NCI-H1105 (cell line): ENCODE measurements at places on chromosomes 7 and 10.

DNA sequence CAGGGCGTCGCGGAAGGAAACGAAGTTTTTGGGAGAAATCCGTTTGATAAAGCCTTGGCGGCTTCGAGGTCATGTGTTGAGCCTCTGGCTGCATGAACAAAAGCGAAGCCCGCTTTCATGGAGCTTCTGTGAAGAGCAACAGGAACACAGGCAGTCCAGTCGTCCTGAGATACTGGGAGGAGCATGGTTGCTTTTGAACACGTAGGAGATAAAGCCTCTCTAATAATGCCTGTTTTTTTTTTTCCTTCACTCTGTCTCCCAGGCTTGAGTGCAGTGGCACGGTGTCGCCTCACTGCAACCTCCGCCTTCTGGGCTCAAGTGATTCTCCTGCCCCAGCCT lies 473 bp upstream of the ZNF32 start:
- DNase-seq = no peak

GRCh38 chr10:1632596-1632995 lies 104.7 kb downstream of the ADARB2 start:
- DNase-seq = no peak

- no peak for DNase-seq
Measured at GRCh38 chr7:41629711-41630111, 73.2 kb downstream of the INHBA start.

DNA sequence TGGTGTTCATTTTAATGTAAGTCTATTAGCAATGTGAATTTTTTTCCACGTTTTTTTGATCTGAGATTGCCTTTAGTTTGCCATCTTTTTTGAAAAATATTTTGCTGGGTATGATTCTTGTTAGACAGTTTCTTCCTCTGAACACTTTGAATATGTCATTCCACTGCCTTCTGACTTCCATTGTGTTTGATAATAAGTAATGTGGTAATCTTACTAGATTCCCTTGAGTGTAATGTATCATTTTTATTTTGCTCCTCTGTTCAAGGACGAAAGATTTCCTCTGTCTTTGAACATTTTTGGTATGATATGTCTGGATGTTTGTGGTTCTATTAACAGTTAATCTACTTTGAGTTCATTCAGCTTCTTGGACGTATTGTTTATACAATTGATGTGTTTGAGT lies 371.4 kb downstream of the SUGCT start:
- no peak for DNase-seq

DNA sequence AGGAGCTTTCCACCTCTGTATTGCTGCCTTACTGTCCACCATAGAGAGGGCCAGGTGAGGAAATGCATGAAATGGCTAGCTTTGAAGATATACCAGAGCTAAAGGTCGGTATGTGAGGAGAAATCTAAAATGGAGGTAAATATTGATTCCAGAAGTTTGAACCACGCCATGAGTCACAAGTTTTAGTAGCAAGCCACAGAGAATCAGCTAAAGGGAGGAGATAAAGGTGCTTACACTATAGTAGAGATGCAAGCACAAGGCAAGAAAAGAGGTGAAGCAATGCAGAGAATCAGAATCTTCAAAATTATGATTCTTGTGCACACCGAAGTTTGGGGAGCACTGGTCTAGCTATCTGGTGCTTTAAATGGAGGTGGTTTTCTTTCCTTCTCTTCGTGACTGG lies 3.0 kb upstream of the GSAP start:
- no peak for DNase-seq

DNA sequence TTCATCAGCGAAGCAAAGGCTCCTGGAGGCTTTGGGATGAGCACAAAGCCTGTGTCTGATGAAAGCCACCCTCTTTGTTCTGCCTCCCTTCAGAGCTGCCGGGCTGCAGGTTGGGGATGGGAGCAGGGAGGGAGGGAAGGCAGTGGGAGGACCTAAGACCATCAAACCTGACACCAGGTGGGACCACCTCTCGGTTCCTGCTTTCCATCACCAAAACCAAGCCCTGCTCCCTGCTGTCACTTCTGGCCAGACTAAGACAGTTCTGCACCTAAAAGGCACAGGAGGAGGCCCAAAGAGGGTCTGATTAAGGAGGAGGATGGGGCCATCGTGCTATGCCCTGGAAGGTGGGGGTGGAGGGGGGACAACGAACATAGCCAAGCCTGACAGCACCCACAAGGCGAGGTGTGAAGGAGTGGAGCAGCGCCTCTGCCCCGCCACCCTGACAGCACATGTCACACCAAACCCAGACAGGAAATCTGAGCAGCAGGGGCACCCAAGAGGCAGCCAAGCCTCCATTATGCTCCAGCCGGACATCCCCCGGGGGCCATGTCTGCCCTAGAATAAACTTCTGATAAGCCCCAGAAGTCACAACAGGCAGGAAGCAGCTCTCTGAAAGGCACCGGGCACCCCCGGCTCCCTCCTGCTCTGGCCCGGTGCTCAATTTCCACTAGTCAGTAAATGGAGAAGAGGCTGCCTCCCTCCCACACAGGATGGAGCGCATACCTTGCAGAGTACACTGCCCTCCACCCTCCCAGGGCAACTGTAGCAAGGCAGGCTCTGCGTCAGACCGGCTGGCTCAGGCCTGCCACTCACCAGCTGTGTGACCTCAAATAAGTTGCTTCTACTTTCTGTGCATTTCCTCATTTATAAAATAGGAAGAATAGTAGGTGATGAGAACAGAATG lies 48.9 kb downstream of the DLG5 start:
- no peak for DNase-seq

DNA sequence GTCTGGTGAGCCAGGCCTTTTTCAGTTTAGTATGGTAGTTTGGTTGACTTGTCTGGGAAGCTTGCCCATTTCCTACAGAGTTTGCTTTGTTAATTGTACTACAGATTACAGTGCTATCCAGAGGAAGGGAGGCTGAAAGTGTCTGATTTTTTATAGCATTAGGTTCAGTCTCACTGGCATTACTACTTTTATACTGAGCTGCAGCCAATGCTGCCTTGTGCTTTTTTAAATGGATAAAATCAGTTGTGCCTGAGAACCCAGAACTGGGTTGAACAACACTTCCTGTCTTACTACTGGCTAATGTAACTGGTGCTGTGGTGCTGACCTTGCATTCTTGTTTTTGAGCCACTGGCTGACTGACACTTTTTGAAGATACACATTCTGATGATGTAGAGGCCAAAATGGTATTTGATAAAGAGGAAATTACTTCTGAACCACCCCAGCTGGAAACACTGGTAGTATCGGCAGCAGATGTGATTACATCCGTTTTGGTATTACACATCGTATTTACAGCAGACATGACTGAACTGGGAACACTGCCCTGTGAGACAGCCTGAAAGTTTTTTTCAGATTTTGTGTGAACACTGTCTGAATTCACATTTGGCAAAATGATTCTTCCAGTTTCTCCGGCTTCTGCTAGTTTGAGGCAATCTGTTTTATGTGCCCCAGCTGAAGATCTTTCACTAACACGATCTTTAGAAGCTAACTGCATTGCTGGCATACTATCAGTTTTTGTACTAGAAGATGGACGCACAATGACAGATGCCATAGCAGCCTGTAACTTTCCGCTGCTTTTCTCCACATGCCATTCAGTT lies 74.1 kb downstream of the NRBF2 start:
- no peak for DNase-seq

- no peak for DNase-seq
Measured at GRCh38 chr7:71133232-71133622, 1.3 kb downstream of the GALNT17 start.

- no peak for DNase-seq
Measured at GRCh38 chr7:133452577-133452976, 199.7 kb downstream of the EXOC4 start.

GRCh38 chr10:32059472-32059871 lies 3.2 kb upstream of the KIF5B start:
- no peak for DNase-seq

GRCh38 chr7:157856873-157857577 lies 520.2 kb downstream of the DNAJB6 start:
- no peak for DNase-seq

GRCh38 chr7:21352540-21353387 lies 75.1 kb upstream of the SP4 start:
- DNase-seq = no peak

DNA sequence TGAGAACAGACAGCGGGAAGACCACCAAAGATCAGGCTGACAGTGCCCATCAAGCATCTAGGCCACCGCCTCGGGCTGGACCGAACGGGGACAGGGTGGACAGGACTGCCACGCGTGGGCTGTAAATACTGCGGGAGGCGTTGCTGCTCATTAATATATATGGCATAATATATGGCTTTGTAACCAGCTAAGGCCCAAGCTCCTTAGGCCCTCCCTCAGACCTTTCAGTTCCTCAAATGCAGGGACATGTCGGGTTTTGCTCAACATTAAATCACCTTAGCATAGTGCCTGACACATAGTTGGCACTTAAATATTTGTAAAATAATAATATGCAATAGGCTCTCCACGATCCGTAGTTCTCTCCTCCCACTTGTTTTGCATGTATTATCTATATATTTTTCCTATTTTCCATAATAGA lies 402 bp upstream of the TMEM168 start:
- no peak for DNase-seq

DNA sequence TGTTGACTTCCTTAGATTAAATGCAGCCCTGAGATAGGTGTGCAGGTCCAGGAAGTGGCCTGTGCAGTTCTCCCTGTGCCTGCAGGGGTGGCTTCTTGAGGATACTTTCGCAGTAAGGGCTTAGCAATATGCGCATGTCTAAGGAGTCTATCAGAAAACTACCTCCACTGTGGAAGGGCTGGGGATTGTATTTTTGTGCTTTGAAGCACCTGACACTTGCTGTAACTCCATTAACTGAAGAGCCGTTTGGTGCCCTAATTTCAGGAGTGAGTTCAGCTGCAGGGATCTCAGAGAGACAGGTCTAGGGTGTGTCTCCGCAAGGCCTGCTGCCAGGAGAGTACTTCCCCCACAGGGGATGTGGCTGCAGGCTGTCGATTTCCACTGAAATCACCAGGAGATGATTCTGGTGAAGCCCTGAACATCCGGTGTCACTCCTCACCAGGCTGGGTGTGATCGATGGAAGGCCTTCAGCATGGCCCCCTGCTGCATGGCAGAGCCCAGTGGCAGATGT lies 35.5 kb downstream of the IKZF1 start:
- DNase-seq = peak; percentile 7

- DNase-seq = no peak
Measured at GRCh38 chr10:16773334-16773733, 43.9 kb downstream of the RSU1 start.

- DNase-seq = no peak
Measured at GRCh38 chr10:3068968-3069737, 1.8 kb downstream of the PFKP start.

GRCh38 chr10:123149568-123150270 lies 1.8 kb downstream of the HMX2 start:
- DNase-seq = no peak

GRCh38 chr7:125316466-125316865 lies 386.8 kb upstream of the POT1 start:
- DNase-seq = no peak

- no peak for DNase-seq
Measured at GRCh38 chr10:103781329-103782061, 73.9 kb downstream of the SH3PXD2A start.

DNA sequence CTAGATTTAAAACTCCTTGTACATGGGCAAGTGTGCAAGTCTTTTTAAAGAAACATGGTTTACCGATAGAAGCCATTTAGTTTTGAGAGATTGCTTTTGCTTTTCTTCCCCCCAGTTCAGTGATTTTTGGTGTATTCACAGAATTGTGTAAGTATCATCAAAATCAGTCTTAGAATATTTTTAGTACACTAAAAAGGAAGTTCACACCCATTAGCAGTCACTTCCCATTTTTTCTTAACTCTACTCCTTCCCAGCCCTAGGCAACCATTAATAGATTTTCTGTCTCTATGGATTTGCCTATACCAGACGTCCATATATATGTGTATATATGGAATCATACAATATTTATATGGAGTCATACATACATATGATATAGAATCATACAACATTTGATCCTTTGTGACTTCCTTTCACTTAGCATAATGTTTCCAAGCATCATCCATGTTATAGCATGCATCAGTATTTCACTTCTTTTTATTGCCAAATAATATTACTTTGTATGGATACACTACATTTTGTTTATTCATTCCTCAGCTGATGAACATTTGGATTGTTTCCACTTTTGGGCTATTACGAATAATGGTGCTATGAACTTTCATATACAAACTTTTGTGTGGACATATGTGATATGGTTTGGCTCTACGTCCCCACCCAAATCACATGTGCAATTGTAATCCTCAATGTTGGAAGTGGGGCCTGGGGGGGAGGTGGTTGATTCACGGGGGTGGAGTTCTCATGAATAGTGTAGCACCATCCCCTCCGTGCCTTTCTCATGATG lies 16.5 kb upstream of the ARL4A start:
- no peak for DNase-seq

- no peak for DNase-seq
Measured at GRCh38 chr10:15821046-15821683, 39.1 kb downstream of the MINDY3 start.

DNA sequence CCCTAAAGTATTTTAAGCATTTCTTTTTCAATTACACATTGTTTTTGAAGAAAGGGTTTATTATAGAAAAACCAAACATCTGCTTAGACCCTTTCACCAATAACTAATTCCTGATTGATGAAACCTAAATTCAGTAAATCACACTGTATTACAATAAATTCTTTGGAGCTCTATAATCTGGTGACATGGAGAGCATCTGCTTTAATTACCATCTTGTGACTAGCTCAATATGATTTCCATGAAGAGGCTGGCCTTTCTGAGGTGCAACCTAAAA lies 9.7 kb downstream of the HYCC1 start:
- no peak for DNase-seq

DNA sequence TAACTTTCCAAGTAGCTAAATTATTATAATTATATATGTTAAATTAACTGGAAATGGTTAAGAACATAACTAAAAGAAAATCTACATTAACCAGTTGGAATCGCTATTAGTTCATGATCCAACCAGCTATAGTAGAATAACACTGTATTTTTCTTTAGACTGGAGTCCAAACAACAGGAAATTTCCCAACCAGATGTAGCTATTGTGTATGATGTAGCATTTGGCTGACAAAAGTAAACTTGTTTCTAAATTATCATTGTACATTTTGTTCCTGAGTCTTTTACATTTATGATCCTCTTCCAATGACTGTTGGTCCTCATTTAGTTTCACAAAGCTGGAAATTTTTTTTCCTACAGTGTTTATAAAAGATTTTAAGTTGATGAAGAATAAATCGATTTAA lies 62.1 kb downstream of the PAPSS2 start:
- no peak for DNase-seq

- DNase-seq = no peak
Measured at GRCh38 chr7:23472956-23473843, 2.9 kb upstream of the IGF2BP3 start.

DNA sequence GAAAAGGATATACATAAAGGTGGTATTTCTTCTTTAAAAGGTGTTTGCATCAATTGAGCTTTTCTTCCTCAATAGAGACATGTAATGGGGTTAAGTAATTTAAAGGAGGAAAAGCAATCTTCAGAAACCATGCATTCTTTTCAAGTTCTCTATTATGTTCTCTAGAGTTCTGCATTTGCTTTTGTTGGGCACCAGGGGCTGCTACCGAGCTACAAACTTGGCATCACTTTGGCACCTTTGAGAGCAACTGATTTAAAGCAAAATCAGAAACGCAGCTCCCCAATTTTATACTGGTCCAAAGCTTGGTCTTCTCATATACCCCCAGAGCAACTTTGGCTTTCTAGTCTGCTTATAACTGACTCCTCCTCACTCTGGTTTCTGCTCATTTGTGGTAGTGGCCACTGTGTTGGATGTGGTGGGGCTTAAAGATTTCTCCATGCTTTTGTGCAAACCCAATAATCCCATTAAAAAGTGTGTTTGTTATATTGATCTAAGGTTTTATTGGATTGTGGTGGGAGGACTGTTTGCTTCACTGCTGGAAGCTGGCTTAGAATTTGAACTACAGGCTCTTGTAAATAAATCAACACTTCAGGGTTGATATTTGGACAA lies 712.1 kb downstream of the PHTF2 start:
- peak; percentile 37 for DNase-seq
